ENCODE measurements at places on chromosomes 7 and 10.

- DNase-seq, result peak; percentile 20
These were observed 45.5 kb downstream of the NOD1 start for GRCh38 chr7:30433082-30433481.

- DNase-seq, result peak; percentile 53
These were observed 705.7 kb upstream of the IGFBP3 start for GRCh38 chr7:46626691-46627310.

DNA sequence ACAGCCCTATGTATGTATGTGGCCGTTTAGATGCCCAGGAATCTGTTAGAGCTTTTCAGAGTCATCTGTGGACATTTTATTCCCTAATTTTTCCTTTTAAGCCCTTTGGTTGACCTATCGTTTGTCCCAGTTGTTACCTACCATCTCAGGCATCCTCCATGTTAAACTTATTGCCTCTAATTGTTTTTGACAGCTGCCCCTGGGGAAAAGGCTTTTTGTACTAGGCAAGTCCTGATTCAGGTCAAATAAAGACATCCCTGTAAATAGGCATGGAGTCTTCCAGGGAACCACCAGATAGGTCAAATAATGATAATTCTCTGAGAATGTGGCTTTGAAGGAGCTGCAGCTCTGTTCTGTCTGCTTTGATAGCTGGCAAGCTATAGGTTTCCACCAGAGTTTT lies 87.7 kb upstream of the CYP26C1 start:
- DNase-seq, result no peak

- DNase-seq, result peak; percentile 70
These were observed 113.9 kb downstream of the ITGA8 start for GRCh38 chr10:15605740-15606369.

GRCh38 chr7:156079156-156079555 lies 266.9 kb upstream of the SHH start:
- DNase-seq, result no peak

DNA sequence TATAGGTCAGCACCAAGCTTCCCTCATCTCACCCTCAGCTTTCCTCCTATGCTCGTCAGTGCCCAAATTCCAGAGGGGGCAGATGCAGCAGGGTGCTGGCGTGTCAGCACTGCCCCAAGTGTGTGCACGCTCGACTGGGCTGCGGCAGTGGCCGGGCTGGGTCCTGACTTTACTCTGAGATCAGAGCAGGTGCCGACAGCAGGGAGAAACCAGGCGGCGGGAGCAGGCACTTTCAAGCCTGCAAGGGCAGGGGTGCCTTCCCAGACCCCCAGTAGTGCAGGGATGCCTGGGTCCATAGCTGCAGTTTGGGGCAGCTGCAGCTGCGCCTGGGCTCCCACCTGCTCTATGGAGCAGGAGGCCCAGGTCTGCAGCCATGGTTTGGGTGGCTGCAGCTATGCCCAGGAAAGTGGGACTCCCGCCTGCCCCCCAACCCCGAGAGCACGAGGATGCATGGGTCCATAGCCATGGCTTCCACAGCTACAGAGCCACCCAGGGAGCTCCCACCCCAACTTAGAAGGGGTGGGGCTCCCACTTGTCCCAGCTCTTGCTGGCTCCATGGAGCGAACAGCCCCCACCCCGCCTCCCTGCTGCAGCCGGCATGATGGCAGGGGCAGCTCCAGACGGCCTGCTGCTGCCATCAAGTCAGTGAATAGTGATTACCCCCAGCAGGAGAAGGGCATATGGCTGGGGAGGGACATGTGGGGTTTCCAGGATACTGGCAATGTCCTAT lies 199.2 kb upstream of the KMT2E start:
- DNase-seq, result no peak

All from fibroblast of skin of right biceps (primary cell).